ENCODE measurements at places on chromosomes 1 and 21.

DNA sequence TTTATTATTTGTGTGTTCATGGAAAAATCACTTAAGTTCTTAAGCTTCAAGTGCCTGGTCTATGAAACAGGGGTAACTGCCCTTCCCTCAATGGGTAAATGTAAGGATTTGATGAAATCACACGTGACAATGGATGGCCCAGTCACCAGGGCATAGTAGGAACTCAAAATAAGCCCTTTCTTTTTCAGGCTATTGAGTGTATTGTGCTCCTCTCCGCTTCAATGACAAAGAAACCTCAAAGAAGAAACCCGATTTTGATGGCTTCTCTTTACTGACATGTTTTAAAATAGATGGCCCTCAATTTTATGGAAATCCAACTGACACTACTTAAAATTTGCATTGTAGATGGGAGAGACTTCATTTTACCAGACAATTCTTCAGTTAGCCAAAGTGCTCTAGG is 543.5 kb downstream of the OMA1 start:
- DNase-seq: no peak

- no peak for DNase-seq
Measured at GRCh38 chr1:111512931-111513330, 9.5 kb upstream of the ADORA3 start.

- no peak for DNase-seq
Measured at GRCh38 chr1:119626011-119626545, 22.0 kb downstream of the ZNF697 start.

DNA sequence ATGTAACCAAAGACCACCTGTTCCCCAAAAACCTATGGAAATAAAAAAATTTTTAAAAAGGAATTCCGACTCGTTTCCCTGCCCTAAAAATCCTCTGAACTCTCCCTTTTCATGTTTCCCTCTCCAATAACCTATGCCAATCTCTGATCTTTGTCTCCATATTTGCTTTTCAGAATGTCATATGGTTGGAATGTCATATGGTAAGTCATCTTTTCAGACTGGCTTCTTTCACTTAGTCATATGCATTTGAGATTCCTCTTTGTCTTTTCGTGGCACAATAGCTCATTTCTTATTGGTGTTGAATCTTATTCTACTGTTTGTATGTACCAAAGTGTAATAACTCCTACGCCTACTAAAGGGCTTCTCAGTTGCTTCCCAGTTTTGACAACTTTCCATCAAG is 117.5 kb downstream of the BACH1 start:
- DNase-seq: no peak

All from NCI-H1048 (cell line).